ENCODE measurements at places on chromosomes 5 and 9. TPM values are rescaled to one million over a fixed set of nuclear protein-coding genes. Genes with fewer than 3 reads are reported as not detected.

ENHO gene
- 0.39 TPM for polyA plus RNA-seq

LEAP2 gene
- polyA plus RNA-seq: 2.2 TPM

ZDHHC11 gene
- 2.4 TPM for polyA plus RNA-seq

MAST4 gene
- 22.2 TPM for polyA plus RNA-seq

POLR3G gene
- polyA plus RNA-seq: 1.9 TPM
